NT2/D1 (cell line): ENCODE measurements at places on chromosomes 1 and 21.

- DNase-seq = no peak
These were observed 28.7 kb upstream of the RGS5 start for GRCh38 chr1:163231385-163231784.

DNA sequence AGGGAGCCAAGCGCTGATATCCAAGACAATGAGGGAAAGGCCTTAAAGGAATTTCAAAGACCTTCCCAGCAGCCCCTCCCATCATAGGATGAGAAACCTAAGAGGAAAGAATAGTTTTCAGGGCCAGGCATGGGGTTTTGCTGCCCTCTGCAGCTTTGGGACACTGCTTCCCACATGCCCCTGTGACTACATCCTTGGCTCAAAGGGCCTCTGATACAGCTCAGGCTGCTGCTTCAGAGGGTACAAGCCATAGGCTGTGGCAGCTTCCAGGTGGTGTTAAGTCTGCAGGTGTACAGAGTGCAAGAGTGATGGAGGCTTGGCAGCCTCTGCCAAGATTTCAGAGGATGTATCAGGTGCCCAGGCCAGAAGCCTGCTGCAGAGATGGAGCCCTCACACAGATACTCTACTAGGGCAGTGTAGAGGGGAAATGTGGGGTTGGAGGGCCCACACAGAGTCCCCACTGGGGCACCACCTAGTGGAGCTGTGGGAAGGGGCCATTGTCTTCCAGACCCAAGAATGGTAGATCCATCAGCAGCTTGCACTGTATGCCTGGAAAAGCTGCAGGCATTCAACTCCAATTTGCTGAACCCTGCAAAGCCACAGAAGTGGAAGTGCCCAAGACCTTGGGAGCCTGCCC lies 125.8 kb downstream of the SLC45A1 start:
- peak; percentile 90 for DNase-seq

- no peak for DNase-seq
These were observed 172.3 kb downstream of the SIPA1L2 start for GRCh38 chr1:232457595-232457994.

- DNase-seq = no peak
These were observed 337.7 kb downstream of the SIPA1L2 start for GRCh38 chr1:232292239-232292638.

DNA sequence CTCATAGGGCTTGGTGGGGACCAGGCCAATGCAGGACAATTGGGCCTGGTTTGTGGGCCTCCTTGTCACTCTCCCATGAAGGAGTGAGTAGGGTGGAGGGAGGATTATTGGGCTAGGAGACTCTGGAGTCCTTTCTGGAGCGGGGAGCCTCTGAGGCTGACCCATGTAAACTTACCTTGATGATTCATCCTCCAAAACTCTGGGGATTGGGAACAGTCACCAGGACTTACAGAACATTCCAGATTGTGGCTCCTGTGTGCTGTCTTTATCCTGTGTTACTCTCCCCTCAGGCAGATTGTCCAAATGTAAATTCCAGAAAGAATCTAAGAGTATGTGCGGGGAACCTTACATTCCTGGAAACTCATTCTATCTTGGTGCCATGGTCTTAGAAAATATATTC lies 197.6 kb downstream of the CAMTA1 start:
- DNase-seq = no peak

- DNase-seq = no peak
These were observed 11.7 kb upstream of the MATN1 start for GRCh38 chr1:30735124-30735523.

- no peak for DNase-seq
These were observed 27.2 kb downstream of the CNN3 start for GRCh38 chr1:94899756-94900155.

DNA sequence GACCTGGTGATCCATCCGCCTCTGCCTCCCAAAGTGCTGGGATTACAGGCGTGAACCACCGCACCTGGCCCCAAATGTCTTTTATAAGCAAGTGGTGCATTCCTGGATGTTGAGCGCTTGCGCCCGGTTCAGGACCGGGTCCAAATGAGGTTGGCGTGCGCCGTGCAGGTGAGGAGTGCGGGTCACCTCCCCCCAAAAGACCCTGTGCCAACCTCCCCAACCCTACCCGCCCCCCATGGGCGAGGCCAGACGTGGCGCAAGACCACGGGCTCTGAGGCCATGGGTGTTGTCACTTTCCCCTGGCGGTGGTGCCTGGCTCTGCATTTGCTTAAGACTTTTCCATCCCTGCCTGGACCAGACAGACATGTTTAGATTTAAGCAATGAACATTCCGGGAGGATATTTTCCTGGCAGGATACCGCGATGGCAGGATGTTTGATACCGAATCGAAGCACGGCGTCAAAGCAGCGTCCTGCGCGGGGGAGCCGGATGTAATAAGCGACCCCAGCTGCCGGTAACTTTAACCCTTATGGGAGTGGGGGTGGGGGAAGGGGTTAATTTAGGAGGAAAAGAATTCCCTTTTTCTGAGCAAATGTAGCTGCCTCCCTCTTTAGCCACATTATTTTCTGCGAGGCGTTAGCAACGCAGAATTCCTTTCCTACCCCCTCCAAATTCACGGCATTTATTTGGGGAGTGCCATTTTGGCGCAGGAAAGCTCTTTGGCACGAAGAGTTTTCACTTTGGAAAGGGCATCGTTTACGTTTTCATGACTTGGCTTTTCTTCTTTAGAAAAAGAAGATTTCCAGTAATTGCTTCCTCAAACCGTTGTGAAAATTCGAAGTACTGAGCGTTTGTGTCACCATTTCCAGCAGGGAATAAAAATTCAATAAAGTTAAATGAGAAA lies 27.8 kb upstream of the RNF187 start:
- peak; percentile 84 for DNase-seq

- no peak for DNase-seq
These were observed 32.5 kb downstream of the PTP4A2 start for GRCh38 chr1:31905681-31906080.
